ENCODE measurements at places on chromosomes 7 and 10.

DNA sequence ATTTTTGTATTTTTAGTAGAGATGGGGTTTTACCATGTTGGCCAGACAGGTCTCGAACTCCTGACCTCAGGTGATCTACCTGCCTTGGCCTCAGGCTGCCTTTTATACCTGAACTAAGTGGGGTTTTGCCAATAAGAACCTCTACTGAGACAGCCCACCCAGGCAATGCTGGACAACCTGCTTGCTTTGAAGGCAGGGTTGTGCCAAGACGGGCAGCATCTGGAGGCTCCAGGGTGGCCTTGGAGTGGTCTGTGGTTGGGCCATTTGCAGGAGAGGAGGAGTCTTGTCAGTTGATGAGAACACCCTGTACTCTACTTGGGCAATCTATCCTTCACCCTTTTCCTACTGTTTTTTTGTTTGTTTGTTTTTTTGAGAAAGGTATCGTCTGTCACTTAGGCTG lies 75.3 kb upstream of the ZNF735 start:
- DNase-seq: no peak

GRCh38 chr7:55128693-55129394 lies 110.0 kb downstream of the EGFR start:
- no peak for DNase-seq

DNA sequence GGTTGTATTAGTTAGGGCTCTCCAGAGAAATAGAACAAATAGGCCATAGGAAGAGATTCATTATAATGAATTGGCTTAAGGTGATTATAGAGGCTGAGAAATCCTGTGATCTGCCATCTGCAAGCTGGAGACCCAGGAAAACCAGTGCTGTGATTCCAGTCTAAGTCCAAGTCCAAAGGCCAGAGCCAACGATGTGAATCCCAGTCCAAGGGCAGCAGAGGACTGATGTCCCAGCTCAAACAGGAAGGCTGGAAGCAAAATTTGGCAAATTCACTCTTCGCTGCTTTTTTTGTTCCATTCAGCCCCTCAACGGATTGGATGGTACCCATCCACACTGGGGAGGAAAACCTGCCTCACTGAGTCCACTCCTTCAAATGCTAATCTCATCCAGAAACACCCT lies 68.0 kb downstream of the JCAD start:
- DNase-seq: no peak

GRCh38 chr7:108345710-108346336 lies 110.4 kb downstream of the NRCAM start:
- DNase-seq: no peak

- DNase-seq: no peak
These were observed 19.7 kb downstream of the EXOC6 start for GRCh38 chr10:92868036-92868435.

- DNase-seq: no peak
These were observed 52.8 kb upstream of the PTER start for GRCh38 chr10:16384021-16384420.

DNA sequence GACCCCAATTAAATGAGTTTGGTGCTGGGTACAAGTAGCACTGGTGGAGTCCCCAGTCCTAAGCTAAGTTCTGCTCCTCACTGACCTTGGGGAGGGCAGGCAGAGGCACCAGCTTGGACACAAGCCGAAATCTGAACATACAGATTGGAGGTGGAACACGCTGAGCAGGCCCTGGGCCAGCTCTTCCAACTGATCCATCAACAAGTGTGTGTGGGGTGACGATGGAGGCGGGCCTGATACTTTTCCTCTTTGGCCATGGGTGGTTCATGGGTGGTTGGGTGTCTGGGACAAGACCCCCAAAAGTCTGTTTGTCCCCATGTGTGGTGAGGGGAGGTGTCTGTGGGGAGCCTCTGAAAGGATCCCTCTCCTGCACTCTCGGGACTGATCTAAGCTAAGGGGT lies 1.9 kb downstream of the ADCYAP1R1 start:
- no peak for DNase-seq

GRCh38 chr7:48933549-48934085 lies 9.3 kb downstream of the CDC14C start:
- DNase-seq: no peak

GRCh38 chr7:19295376-19295775 lies 150.2 kb upstream of the FERD3L start:
- no peak for DNase-seq

GRCh38 chr7:99709260-99709659 lies 25.7 kb downstream of the CYP3A7 start:
- no peak for DNase-seq

DNA sequence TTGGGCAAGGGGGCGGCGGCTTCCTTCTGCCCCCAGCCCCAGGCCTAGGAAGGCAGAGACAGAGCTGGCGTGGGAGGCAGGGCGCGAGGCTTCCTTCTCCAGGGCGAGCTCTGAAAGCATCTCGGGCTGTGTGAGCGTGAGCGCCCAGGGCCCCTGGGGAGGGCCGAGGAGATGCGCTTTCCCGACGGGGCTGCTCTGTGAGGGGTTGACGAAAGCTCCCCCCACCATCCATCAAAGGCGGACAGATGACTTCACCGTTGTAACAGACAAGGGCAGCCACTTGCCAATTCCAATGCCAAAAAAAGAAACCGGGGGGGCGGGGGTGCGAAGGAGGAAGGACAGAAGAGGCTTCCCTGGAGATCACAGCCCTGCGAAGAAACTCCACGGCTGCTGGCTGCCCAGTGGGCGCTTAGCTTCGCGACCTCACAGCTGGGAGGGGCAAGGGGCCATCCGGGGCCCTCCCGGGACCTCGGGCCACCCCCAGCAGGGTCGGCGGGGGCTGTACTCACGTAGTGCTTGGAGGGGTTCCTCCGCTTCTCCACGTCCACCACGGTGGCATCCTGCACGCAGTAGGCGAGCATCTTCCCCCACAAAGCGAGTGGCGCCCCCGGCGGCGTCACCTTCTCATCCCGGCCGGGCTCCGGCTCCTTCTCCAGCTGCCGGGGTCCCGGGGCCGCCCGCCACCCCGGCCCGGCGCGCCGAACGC lies 537 bp downstream of the SH3PXD2A start:
- peak; percentile 14 for DNase-seq

GRCh38 chr10:27504808-27505460 lies 830 bp downstream of the RAB18 start:
- DNase-seq: peak; percentile 3

- no peak for DNase-seq
These were observed 8.1 kb upstream of the TMEM72 start for GRCh38 chr10:44902941-44903545.

GRCh38 chr7:22589641-22590201 lies 89.7 kb upstream of the STEAP1B start:
- no peak for DNase-seq

DNA sequence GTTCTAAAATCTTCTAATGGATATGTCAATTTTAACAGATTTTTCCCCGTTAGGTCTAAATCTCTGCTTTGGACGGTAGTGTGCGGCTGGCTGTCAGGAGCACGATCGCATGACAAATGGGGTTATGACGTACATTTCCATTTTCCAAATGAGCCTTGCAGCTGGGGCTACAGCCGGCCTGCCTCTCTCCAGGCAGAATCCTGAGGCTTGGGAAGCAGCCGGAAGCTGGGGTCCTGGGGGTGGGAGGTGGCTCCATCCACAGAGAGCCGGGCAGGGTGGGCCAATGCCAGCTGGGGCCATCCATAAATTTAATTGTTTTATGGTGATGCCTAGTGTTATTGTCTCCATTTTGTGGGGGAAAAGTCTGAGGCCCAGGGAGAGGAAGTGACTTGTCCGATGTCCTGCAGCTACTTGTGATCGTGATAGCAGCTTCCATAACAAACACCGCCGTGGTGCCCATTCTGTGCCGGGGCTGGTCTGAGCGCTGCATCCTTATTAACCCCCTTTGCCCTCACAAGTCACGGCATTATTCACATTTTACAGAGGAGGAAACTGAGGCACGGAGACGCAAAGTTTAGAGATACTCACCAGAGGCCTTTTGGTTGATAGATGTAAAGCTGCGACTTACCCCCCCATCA lies 53.0 kb upstream of the EBF3 start:
- no peak for DNase-seq

- no peak for DNase-seq
These were observed 16.1 kb downstream of the PRKAG2 start for GRCh38 chr7:151860771-151861170.

DNA sequence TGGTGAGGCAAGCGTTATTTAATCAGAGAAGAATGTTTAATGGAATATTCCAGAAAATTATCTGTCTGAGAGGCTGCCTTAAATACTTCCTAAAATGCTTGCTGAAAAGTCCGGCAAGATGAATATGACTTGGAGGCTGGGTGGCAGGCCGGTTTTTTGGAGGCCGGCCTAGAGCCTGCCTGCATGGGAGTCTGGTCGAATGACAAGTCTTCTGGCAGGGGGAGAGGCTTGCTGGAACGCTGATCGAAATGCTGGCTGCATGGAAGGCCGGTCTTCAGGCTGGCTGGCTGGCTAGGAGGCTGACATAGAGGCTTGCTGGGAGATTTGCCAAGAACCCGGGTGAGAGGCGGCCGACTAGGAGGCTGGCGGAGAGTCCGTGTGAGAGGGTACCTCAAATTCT lies 135.7 kb downstream of the OR13A1 start:
- DNase-seq: no peak

GRCh38 chr7:19617901-19618300 lies 90.9 kb downstream of the POLR1F start:
- no peak for DNase-seq
